Osteoblast (primary cell): ENCODE measurements at places on chromosomes 3 and 15. TPM values are rescaled to one million over a fixed set of nuclear protein-coding genes. Genes with fewer than 3 reads are reported as not detected.
A peak's percentile ranks its signal among the peaks of the same experiment; 100 is the strongest.

GRCh38 chr3:43647331-43648166, 25.7 kb upstream of the ANO10 start:
- no peak for DNase-seq

- peak; percentile 38 for DNase-seq
These were observed 47.5 kb downstream of the ALDH1L1 start for GRCh38 chr3:126132751-126133511.

GRCh38 chr3:87691109-87691508, 367.7 kb downstream of the CGGBP1 start:
- no peak for DNase-seq

- no peak for DNase-seq
These were observed 20.9 kb upstream of the LOXL1 start for GRCh38 chr15:73905225-73905827.

GRCh38 chr3:58161435-58162398, 49.1 kb downstream of the DNASE1L3 start:
- peak; percentile 98 for DNase-seq

DNA sequence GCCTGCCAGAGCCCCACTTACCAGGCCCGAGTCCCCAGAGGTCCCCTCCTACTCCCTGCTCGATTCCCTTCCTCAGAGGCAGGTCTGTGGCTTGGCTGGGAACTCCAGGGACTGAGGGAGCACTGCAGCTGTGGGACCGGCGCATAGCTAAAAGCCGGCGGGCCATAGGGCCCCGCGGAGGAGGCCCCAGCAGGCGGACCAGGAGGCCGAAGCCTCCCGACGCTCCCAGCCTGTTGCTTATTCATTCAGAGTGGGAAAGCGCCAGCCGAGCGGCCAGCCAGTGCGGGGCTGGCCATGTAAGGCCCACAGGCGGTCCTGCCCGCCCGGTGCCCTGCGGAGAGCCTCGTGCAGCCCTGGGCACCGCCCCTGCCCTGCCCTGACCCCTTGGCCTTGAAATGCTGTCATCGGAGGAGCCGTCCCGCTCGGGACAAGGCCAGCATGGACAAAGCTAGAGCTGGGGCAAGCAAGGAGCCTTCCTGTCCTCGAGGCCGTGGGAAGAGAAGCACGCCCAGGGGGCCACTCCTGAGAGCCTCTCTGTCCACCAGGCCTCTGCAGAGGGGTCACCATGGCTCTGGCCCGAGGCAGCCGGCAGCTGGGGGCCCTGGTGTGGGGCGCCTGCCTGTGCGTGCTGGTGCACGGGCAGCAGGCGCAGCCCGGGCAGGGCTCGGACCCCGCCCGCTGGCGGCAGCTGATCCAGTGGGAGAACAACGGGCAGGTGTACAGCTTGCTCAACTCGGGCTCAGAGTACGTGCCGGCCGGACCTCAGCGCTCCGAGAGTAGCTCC, at the start of gene LOXL1:
TSS of gene LOXL1 (plus strand) at position 244 of the 784 bp plus-strand sequence. CDS start at position 566, 322 bp downstream.
- peak; percentile 100 for DNase-seq

- peak; percentile 88 for DNase-seq
These were observed 589 bp downstream of the NEIL1 start for GRCh38 chr15:75347222-75348033.

- DNase-seq: no peak
These were observed 173.2 kb downstream of the APBA2 start for GRCh38 chr15:29058903-29059539.

DNA sequence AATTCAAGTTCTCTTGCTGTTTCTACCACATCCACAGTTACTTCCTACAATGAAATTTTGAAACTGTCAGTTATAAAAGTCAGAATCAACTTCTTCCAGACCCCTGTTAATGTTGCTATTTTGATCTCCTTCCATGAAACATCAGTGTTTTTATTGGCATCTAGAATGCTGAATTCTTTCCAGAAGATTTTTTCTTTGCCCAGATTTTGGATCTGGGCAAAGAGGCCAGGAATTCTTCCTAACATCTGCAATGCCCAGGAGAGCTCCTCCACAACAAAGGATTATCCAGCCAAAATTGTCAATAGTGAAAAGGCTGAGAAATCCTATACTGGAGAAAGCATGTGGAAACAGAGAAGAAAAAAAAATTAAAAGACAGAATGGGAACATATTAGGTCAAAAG, 75.5 kb downstream of the SERPINI1 start:
- DNase-seq: no peak

- DNase-seq: no peak
These were observed 34.6 kb upstream of the SEMA6D start for GRCh38 chr15:47682661-47683060.

DNA sequence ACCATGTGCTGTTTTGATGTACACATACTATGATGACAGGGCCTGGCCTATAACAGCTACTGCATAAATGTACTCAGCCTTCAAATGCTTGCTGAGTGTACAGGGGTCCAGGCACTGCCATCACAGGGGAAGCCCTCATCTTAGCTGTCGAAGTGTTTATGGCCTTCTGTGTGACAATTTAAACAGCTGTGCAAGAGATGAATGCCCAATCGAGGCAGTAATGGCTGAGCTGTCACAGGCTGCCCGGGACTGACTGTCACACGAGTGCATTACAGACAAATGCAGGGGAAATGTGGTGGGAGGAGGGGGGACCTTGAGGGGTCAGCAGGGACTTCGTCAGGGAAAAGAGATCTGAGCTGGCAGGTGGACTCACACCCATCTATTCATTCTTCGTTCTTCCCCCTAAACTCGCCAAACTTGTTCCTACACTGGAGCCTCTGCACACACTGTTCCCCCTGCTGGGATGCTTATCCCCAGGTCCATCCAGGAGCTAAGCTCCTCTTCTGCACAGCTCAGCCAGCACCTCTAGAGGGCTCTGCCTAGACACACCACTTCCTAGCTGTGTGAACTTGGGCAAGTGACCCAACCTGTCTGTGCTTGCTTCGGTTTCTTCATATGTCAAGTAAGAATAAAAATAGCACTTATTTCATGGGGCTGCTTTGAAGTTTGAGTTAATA, 156.2 kb upstream of the IQSEC1 start:
- DNase-seq: peak; percentile 69

DNA sequence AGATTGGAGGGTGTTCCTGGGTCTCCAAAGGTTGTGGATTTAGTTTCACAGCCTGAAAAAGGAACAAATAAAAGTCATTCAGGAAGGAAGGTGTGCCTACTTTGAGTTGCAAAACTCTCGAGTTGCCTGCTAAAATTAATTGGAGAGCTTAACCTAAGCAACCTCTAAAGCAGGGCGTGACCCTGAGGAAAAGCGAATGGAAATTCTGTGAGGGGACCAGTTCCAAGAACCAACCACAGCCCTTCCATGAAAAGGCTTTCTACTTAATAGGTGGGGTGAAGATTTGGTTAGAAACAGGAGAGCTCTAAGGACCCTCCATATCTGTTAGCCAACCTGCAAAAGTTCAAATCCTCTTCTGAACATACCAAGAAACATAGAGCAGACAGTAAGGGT, 1.5 kb downstream of the CD80 start:
- peak; percentile 0 for DNase-seq

DNA sequence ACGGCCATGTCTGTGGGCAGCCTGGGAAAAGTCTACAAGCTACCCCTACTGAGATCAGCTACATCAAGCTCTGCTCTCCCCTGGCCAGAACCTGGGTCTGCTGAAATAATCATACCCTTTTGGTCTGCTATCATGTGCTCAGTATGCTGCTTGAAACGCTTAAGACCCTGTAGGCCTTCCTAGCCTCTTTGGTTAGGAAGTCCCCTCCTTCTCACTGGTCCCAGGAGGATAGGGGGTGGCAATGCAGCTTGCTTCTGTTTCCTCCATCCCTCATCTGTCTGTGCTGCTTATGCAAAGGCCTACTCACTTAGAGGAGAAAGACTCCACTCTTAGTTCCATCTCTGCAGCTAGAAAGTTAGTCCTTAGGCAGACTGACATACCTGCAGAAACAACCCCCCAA, 118.2 kb upstream of the RASGRP1 start:
- DNase-seq: no peak

DNA sequence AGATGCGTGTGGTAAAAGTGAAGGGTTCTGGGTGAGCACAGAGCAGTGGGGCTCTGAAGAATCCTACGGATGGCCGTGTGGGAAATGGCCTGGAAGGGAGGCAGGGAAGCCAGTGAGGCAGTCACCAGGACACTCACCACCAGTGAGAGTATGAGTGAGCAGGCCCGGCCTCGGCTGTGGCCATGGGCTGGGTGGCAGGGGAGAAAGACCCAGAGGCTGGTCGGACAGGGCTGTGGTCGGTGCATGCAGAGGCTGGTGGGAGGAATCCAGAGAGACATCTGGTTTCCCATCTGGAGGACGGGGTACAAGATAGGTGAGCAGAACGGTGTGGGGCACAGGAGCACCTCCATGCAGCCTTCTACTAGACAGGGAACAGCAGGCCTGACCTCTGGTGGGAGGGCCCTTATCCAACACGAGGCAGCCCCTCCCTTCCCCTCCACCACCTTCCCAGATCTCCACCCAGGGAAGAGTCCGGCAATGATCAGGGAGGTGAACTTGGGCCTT, 10.1 kb downstream of the PCSK6 start:
- DNase-seq: no peak

- no peak for DNase-seq
These were observed 196.5 kb downstream of the KLF13 start for GRCh38 chr15:31523027-31523654.

DNA sequence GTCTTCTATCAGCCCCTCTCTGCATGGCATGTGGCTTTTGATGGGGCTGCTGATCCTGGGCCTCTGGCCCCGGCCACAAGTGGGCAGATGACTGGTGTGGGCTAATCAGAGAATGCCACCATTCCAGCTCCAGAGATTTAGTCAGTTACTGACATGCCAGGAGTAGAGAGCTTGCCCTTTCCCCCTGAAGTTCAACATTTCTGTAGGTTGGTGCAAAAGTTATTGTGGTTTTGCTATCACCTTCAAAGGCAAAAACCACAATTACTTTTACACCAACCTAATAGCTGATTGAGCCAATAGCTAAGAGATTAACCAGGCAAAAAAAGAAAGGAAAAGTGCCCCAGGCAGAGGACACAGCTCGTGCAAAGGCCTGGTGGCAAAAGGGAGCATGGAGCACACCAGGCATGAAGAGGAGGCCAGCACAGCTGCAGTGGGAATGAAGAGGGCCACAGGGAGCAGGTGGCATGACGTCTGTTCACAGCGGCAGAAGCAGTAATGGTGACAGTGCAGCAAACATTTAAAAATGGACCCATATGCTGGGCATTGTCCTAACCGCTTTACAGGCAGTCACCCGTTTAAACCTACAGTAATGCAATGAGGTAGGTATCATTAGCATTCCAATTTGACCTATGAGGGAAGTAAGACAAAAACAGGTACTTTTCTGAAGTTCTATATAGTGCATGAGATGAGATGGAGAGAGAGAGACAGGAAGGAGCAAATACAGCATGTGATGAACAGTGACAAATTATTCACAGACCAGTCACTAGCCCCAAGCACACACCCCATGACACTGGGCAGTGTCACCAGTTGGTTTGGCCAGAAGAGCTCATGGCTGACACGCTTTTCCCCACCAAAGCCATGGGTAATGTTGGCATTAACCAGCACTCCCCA, 373.0 kb upstream of the PROK2 start:
- DNase-seq: no peak

GRCh38 chr15:66647358-66647757, 54.7 kb upstream of the SMAD6 start:
- no peak for DNase-seq

DNA sequence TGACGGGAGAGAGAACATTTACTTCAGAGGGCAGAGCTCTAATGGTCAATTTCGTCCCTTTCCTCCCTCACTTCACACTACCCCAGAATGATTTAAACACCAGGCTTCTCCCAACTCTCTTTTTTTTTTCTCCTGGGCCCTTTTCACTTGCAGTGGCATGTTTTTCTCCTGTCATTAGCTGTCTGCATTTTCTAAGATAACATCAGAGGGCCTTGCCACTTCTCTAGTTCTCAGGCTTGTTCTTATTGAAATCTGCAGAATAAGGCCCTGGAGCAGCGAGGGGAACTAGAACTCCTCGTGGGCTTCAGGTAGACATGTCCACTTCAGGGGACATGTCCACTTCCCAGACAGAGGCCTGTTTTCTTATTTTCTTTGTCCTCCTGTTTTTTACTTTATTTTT, 514.4 kb upstream of the TBL1XR1 start:
- DNase-seq: no peak

DNA sequence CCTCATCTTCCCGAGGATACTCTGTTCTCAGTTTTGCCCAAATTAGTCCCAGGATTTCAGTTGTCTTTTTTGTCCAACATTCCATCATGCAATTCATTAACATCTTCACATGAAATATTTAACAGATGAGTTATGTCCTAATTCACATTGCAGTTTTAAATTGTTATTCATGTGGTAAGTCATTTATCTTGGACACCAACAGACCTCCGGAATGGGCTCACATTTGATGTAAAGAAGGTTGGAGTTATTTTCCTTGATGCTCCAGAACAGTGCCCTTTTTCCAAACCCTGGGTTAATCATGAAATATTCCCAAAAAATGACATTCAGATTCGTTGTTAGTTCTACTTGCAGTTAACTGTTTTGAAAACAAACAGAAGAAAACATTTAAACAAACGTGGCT, 32.8 kb upstream of the LRTM1 start:
- no peak for DNase-seq

GRCh38 chr15:74179101-74179841, 5.8 kb downstream of the ISLR start:
- peak; percentile 99 for DNase-seq

- DNase-seq: no peak
These were observed 3.1 kb downstream of the ZNF710 start for GRCh38 chr15:90004252-90004651.

- DNase-seq: no peak
These were observed 139.1 kb upstream of the TPM1 start for GRCh38 chr15:62903437-62903836.

DNA sequence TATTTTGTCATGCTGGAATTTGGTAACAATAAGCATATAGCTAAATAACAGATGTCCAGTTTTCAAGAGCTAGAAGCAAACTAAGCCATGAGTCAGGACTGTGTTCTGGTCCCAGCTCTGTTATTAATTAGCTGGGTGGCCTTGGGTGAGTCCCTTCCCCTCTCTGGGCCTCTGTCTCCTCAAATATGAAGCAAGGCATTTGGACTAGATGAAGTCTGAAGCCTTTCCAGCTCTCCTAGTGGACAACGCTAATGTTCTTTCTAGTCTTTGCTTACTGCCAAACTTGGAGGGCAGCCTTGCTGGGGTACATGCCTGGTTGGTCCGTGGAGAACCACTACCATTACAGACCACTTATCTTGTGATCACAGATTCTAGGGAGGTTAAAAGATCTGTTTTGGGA, 127.6 kb downstream of the DUT start:
- no peak for DNase-seq

DNA sequence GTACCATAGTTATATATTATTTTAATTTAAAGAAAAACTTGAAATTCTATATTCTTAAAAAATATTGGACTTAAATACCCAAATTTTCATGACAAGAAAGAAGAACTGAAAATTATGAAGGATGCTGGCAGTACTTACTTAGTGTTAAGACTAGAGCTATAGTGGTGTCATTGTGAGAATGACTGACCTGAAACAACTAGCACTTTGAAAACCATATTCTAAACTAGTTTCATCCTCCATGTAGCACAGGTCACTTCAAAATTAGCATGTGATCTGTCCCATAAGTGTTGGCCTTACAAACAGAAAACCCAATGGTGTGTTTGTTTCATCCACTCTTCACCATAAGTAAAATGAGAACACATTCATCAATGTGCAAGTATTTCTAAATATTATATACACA, 208.6 kb downstream of the ZIC4 start:
- DNase-seq: no peak

The TERC gene
- 144 and 200 TPM in 2 replicates for total RNA-seq

The EBLN2 gene
- total RNA-seq: 6.2 and 7.4 TPM in 2 replicates

The SLC51B gene
- total RNA-seq: not detected in 2 replicates

The CNTN4 gene
- under 0.01 TPM in 1 of 2 replicates, not detected in the other for total RNA-seq

The ARL6IP5 gene
- 91.2 and 99.9 TPM in 2 replicates for total RNA-seq

The CFAP44 gene
- 5.6 and 5.8 TPM in 2 replicates for total RNA-seq

The ACKR2 gene
- total RNA-seq: under 0.01 TPM in 1 of 2 replicates, not detected in the other

The RPS27L gene
- total RNA-seq: 263 and 281 TPM in 2 replicates

The GNAI2 gene
- 223 and 248 TPM in 2 replicates for total RNA-seq

The DENND4A gene
- total RNA-seq: 30.4 and 32.7 TPM in 2 replicates
